ENCODE measurements at places on chromosomes 6 and 20.
A peak's percentile ranks its signal among the peaks of the same experiment; 100 is the strongest.

GRCh38 chr6:41167173-41167963, 4.5 kb upstream of the TREM2 start:
- peak; percentile 68 for DNase-seq

- DNase-seq: peak; percentile 83
Measured at GRCh38 chr6:14354919-14355572, 237.5 kb downstream of the CD83 start.

GRCh38 chr20:58046311-58046710, 182.1 kb downstream of the ANKRD60 start:
- DNase-seq: no peak

DNA sequence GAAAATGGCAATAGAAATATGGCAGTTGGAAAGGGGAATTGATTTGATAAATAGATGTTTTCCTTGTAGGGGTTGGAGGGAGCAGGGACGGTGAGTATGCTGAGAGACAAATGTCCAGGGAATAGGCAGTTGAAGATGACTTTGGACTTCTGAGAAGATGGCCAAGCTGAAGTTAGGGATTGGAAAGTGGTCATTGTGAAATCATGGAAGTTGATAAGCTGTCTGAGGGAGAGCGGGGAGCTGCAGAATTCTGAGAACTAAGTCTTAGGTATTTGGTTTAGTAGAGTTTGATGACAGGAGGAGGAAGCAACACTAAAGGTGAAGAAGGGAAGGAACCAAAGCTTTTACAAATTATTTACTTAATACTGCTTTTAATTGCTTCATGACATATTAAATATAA, 15.1 kb downstream of the NDUFAF5 start:
- no peak for DNase-seq

- no peak for DNase-seq
Measured at GRCh38 chr6:7215131-7215530, 97.9 kb downstream of the SSR1 start.

DNA sequence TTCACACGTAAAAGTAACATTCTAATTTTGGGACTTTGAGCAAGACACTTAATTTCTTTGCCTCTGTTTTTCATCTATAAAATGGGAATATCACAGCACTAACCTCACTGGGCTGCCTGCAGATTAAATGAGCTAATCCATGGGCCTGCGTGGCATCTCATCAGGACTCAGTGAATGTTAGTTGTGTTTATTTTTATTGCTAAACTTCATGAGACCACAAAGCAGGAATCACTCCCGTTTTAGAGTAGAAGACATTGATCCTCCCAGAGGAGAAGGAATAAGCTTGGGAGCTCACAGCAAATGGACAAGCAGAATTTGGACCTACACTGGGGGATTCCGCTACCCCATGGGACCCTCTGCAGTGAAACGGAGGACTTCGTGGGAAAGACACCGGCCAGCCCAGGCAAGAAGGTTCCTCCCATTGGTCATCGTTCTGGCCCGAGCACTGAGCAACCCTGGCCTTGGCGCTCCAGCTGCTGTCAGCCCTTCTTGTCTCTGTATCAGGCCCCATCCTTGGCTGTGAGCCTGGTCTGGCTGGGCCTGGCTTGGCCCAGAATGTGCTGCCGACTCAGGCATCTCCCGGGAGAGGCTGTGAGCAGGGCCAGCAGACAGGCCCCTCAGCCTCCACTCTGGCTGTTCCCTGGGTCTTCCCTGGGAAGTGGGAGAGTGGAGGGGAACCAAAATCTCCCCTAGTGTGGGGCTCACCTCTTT, 79.8 kb downstream of the NFATC2 start:
- DNase-seq: no peak

GRCh38 chr6:21610341-21610740, 16.8 kb downstream of the SOX4 start:
- peak; percentile 62 for DNase-seq

DNA sequence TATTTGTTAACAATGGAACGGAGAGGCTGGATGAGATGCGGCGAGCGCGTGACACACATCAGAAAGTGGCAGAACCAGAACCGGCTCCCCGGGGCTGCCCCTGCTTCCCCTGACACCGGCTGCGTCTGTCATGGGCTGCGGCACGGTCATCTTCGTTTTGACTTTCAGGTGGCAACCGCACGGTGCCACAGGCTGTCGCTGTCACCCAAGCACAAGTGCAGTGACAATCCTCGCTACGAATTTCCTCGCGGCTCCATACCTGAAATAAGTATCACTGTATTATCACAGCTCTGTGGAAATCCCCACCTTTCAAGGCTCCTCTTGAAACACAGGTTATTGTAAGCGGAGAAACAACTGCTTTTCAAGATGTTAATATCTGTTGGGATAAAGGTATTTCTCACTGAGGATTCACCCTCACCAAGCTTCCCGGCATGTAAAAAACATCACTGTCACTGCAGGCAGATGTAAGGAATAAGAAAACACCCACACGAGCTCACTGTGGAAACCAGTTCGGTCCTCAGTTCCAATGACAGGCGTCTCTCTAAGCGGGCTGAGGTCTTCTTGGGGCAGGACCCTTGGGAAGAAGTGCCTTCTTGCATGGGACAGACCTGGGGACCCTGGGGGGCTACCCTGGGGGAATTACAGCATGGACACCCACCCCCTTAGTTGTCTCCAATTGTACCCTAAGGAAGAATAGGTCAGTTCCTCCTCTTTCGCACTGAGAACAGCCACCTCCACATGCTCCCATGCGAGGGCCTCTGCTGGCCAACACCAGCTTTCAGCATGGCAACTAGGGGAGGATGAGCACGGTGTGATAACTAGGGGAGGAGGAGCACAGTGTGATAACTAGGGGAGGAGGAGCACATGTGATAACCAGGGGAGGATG, 86.3 kb downstream of the DACT2 start:
- DNase-seq: no peak

- DNase-seq: no peak
Measured at GRCh38 chr20:51218603-51219002, 195.7 kb upstream of the KCNG1 start.

DNA sequence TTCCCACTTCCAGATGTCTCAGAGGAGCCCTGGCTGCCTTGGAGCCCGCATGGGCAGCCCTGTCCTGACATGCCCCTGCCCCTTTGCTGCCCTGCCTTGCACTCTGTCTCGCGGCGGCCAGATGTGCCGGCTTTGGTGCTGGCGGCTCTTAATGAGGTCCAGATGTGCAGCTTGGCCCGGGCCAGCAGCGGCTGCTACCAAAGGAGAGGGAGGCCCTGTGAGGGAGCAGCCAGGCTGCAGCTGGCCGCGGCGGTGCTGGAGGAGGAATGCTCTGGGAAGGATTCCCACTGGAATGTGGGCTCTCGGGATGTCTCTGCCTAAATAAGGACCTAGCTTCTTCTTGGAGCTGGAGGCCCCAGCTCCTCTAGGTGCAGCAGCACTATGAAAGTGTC, 72.4 kb downstream of the FGD2 start:
- no peak for DNase-seq

GRCh38 chr6:151067684-151068596, 171.8 kb upstream of the AKAP12 start:
- no peak for DNase-seq

All from suppressor macrophage treated with lipopolysaccharide for 1 hour (primary cell).